Mucosa of gallbladder (tissue), 1 donor: ENCODE measurements at places on chromosomes 4 and X. TPM values are rescaled to one million over a fixed set of nuclear protein-coding genes. Genes with fewer than 3 reads are reported as not detected.

DNA sequence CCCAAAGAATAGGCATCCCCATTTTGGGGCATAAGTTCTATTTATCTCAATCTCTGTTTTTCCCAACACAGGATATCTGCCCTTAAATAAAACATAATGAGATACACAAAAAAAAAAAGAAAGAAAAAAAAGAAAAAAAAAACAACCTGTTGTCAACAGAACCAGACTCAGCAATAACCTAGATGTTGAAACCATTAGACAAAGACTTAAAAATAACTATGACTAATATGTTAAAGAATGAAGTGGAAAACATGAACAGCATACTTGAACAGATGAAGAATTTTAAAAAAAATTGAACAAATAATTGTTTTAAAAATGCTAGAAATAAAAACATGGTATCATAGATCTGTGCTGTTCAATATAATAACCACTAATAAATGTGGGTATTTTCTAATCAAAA, 93.4 kb upstream of the RXFP1 start:
- DNase-seq: no peak

- DNase-seq: no peak
These were observed 47.1 kb upstream of the FAT4 start for GRCh38 chr4:125267630-125268029.

The UGT2B11 gene
- total RNA-seq: 26.2 TPM

- no peak for DNase-seq
These were observed 28.5 kb downstream of the SASH3 start for GRCh38 chrX:129808158-129808828.

The FRMD7 gene
- total RNA-seq: 0.12 TPM

The CFI gene
- total RNA-seq: 60.9 TPM

DNA sequence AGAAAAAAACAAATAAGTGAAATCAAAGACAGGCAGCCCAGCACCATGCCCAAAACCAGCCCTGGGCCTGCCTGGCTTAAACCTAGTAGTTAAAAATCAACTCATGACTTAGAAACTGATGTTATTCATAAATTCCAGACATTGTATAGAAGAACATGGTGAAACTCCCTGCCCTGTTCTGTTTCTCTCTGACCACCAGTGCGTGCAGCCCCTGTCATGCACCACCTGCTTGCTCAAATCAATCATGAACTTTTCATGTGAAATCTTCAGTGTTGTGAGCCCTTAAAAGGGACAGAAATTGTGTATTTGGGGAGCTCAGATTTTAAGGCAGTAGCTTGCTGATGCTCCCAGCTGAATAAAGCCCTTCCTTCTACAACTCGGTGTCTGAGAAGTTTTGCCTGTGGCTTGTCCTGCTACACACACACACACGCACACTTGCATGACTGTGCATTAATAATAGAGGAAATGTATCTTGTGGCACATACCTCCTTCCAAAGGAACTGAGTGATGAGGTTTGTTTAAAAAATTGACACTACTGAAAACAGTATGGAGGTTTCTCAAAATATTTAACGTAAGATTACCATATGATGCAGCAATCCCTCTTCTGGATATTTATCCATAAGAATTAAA, 39.2 kb upstream of the UGT2B7 start:
- no peak for DNase-seq
